ENCODE measurements at places on chromosomes 3 and 15.
A peak's percentile ranks its signal among the peaks of the same experiment; 100 is the strongest.

- H3K27ac ChIP-seq = no peak overlapping the region
- H3K4me3 ChIP-seq = no peak overlapping the region
- DNase-seq = no peak
- H3K36me3 ChIP-seq = no peaks in the 10 kb centered on the region
- no peaks in the 10 kb centered on the region for H3K27me3 ChIP-seq
- H3K4me1 ChIP-seq = no peaks in the 10 kb centered on the region
Observed at GRCh38 chr3:40336511-40337135, 27.1 kb downstream of the EIF1B start.

GRCh38 chr3:193774272-193774915 lies 181.4 kb downstream of the OPA1 start:
- peaks cover 41% of the 10 kb centered on the region for H3K27me3 ChIP-seq
- no peaks in the 10 kb centered on the region for H3K4me1 ChIP-seq
- DNase-seq = no peak
- H3K36me3 ChIP-seq = no peaks in the 10 kb centered on the region
- H3K4me3 ChIP-seq = no peak overlapping the region
- no peak overlapping the region for H3K27ac ChIP-seq

DNA sequence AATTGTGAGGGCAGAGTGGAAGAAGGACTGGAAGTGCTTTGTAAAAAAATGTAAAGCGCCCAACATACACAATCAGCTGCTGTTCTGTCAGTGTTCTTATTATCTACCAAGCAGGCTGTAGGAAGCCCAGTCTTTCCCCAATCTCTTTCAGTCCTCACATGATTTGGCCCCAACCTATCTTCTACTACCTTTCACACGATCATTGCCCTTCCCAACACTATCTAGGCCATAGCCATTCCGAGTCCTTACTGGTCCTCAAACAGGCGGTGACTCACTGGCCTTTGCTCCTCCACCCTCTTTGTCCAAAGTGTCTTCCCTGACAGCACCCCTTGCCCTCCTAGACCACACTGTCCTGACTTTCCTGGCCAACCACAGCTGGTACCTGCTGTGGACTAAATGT lies 861 bp upstream of the RFT1 start:
- no peak for DNase-seq
- peak overlapping the region; percentile 84 for H3K4me3 ChIP-seq
- H3K27me3 ChIP-seq = no peaks in the 10 kb centered on the region

DNA sequence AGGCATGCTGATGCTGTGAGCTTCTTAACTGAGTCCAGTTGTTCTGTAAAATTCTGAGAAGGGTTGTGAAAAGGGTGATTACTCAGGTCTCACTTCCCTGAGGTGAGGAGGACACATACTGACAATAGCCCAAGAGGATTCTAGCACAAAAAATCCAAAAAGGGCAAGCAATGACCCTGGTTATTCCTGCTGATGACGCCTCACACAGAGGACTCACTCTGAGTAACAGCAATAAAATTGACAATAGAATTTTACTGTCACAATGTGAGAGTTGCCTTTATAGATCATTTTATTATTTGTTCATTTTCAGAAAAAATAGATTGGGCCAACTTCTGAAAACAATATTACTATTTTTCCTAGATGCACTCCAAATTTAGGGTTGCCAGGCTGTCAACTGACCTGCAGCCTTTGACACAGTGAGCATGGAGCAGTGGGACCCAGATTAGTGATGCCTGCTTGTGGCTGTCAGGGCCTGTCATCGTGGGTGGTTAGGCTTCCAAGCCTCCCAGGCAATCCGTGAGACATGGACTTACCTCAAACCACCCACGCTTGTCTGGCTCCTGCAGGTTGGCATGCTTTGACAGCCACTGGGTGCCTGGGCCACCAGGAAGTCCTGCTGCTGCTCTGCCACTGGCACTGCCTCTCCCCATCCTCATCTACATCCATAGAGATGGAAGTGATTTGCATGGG lies 396.0 kb upstream of the THBS1 start:
- no peak for DNase-seq
- no peak overlapping the region for H3K27ac ChIP-seq
- H3K4me1 ChIP-seq = no peaks in the 10 kb centered on the region
- H3K36me3 ChIP-seq = no peaks in the 10 kb centered on the region

All from heart left ventricle (tissue), 16 donors.